SK-N-DZ (cell line): ENCODE measurements at places on chromosomes 12 and 14.

DNA sequence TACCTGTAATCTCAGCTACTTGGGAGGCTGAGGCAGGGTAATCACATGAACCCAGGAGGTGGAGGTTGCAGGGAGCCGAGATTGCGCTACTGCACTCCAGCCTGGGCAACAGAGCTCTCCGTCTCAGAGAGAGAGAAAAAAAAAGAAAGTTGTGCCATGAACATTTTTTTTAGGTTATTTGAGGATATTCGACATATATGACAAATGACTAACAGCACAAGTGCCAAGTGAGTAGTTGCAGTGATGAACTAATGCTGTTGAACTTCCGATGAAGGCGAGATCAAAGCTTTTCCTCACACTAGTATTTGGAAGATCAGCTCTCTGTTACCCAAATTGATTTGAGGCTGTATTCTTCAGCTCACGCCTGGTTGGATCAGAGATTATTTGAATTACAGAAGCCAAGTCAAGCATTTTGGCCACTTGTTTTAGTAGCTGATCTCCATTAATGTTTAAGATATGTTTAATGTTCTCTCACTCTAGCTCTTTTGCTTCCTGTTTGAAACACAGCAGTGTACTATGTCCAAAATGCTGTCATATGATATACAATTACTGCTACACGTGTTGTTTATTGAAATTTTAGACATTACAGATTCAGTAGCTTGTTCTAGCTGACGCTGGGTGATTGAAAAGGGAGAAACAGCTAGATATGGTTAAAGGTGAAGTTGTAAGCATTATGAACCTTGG, 43.4 kb downstream of the WDR20 start:
- no peak for DNase-seq

- DNase-seq: no peak
Observed at GRCh38 chr14:42541535-42542001, 934.9 kb downstream of the LRFN5 start.

- no peak for DNase-seq
Observed at GRCh38 chr12:2076196-2076570, 23.4 kb downstream of the CACNA1C start.

GRCh38 chr12:16327963-16328362, 19.5 kb upstream of the MGST1 start:
- no peak for DNase-seq

DNA sequence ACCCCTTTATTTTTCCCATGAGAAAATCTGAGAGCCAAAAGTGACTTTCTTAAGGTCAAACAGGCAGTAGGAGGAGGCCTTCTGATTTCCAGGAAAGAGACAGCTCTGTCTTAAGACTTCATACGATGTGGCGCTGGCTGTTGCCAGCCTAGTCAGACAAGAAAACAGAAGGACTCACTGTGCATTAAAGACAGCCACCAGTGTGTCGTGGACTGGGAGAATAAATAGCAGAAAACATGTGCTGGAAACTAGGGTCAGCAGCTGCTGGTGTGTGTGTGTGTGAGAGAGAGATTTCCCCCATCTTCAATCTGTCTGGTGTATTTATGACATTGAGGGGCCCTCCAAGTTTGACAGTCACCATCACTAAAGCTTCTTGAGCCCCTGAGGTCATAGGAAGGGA, 708.6 kb upstream of the TMEM132C start:
- DNase-seq: no peak

- DNase-seq: no peak
Observed at GRCh38 chr12:116336542-116337065, 59.1 kb upstream of the MED13L start.

DNA sequence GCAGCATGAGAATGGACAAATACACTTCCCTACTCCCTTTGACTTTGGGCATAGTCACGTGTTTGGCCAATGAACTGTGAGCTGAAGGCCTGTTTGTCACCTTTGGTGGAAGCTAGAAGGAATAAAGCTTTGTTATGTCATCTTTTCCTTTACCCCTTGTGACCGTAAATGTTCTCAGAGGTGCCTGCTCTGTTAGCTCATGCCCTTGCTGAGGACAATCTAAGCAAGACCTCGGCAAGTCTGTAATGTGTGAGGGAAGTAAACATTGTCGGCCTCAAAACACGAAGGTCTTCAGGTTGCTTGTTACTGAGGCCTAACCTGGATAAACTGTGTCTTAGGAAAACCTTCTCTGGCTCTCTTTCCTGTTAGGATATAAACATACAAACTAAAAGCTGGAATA, 354.2 kb downstream of the TMEM132D start:
- DNase-seq: no peak

DNA sequence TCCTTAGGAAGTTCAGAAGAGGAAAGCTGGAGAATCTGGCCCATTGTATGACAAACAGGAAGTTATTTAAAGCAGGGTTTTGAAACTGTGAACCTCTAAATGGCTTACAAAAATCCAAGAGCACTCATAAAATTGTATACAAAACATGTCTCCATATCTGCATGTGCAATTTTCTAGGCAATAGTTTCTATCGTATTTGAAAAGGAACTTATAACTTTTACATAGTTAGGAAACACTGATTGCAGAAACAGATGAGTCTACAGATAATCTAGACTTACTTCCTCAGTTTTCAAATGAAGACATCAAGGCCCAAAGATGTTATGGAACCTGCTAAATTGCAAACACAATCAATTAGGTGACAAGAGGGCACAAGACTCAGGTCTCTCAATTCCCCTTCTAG, 53.3 kb upstream of the ETV6 start:
- no peak for DNase-seq

- no peak for DNase-seq
Observed at GRCh38 chr14:93757206-93757605, 31.1 kb downstream of the PRIMA1 start.

GRCh38 chr12:117699118-117699517, 269.7 kb downstream of the KSR2 start:
- no peak for DNase-seq

DNA sequence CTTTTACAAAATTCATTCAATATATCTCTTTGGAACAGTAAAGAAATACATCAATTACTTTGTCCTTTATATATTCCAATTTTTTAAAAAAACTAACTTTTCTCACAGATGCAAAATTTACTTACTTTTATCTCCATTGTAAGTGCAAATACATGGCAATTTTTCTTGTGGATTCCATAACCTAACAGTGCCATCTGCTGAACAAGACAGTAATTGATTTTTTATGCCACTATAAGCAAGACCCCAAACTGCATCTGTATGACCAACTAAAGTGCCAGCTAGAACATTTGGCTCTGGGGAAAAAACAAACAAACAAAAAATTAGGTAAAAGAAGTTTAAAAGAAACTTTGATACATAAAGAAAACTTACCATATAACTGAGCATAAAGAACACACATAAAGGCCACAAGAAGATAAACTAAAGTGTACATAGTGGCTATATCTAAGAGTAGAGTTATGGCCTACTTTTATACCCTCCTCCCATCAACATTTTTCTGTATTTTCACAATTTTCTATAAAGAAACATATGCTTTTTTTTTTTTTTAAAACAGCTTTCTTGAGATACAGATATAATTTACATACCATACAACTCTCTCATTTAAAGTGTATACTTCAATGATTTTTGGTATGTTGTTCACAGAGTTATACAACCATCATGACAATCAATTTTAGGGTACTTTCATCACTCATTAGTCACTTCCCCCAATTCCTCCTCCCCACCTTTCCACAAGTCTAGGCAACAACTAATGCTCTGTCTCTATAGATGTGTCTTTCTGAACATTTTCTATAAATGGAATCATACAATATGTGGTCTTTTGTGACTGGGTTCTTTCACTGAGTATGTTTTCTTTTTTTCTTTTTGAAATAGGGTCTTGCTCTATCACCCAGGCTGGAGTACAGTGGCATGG, 32.6 kb downstream of the COCH start:
- peak; percentile 30 for DNase-seq

GRCh38 chr14:99616832-99617800, 13.1 kb upstream of the CCDC85C start:
- no peak for DNase-seq

DNA sequence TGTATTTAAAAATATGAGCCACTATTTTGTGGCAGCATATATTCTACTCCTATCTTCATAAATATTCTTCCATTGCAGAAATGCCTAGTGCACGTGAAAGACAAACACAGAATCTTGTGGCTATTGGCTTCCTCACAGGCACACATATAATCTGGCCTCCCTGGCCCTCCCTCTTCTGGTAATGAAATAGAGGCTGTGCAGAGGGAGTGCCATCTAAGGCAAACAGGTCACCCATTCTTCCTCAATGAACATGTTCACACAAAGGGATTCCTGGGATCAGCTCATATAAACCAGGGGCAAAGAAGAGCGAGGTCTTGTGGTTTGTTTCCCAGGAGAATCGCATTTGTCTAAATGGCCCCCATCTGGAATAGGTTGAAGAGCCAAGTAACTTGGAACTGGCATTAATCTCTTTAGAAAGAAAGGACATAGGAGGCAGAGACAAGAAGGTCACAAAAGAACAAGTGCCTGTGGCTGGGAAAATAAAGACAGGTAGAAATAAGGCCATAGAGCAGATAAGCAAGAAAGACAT, 171.6 kb upstream of the PTPRQ start:
- peak; percentile 63 for DNase-seq
